ENCODE measurements at places on chromosomes 7 and 10. TPM values are rescaled to one million over a fixed set of nuclear protein-coding genes. Genes with fewer than 3 reads are reported as not detected.

Gene TUBAL3
- not detected for total RNA-seq

Gene UTF1
- total RNA-seq, result not detected

Gene CALD1
- 532 TPM for total RNA-seq

DNA sequence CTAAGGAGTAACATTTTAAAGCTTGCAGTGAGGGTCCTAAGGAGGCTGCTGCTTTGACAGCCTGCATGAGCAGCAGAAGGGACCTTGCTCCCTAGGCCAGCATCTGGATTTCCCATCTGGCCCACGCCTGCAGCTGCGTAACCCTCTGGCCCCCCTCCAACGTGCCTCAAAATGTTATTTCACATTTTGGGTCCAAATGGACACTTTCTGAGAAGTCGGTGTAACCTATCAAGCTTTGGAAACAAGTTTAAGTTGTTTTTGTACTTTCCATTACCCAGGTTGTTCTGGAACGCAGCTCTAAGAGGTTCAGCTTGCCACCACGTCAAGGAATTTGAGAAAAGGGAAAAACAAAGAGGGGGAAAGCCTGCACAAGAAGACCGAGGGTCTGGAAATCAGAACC, 338.3 kb downstream of the KCNMA1 start:
- no peaks in the 10 kb centered on the region for H3K36me3 ChIP-seq
- no peaks in the 10 kb centered on the region for H3K27me3 ChIP-seq
- peak overlapping the region; percentile 49 for H3K27ac ChIP-seq
- no peak overlapping the region for H3K4me3 ChIP-seq
- DNase-seq, result no peak

DNA sequence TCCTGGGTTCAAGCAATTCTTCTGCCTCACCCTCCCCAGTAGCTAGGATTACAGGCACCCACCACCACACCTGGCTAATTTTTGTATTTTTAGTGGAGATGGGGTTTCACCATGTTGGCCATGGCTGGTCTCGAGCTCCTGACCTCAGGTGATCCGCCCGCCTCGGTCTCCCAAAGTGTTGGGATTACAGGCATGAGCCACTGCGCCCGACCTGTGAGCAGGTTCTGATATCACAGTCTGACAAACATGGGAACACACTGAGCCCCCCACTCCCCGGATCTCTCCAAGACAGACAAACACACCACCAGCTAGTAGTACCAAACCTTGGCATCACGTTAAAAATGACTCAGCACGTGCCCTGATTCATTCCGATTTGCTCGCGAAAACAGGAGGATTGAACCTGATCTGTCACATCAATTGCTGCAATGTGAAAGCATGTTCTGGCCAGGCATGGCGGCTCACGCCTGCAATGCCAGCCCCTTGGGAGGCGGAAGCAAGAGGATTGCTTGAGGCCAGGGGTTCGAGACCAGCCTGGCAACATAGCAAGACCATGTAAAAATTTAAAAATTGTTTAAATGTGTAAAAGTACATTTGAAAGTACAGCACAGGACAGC, 106.5 kb downstream of the SMURF1 start:
- no peaks in the 10 kb centered on the region for H3K27me3 ChIP-seq
- DNase-seq, result no peak
- no peaks in the 10 kb centered on the region for H3K36me3 ChIP-seq
- H3K27ac ChIP-seq, result no peak overlapping the region
- H3K4me1 ChIP-seq, result peaks cover 7% of the 10 kb centered on the region

- DNase-seq, result no peak
- H3K4me3 ChIP-seq, result no peak overlapping the region
- H3K27ac ChIP-seq, result no peak overlapping the region
- no peaks in the 10 kb centered on the region for H3K27me3 ChIP-seq
- H3K4me1 ChIP-seq, result no peaks in the 10 kb centered on the region
- H3K36me3 ChIP-seq, result no peaks in the 10 kb centered on the region
These were observed 31.2 kb upstream of the UMAD1 start for GRCh38 chr7:7609330-7609729.

Gene TRIP6
- total RNA-seq, result 73.8 TPM

DNA sequence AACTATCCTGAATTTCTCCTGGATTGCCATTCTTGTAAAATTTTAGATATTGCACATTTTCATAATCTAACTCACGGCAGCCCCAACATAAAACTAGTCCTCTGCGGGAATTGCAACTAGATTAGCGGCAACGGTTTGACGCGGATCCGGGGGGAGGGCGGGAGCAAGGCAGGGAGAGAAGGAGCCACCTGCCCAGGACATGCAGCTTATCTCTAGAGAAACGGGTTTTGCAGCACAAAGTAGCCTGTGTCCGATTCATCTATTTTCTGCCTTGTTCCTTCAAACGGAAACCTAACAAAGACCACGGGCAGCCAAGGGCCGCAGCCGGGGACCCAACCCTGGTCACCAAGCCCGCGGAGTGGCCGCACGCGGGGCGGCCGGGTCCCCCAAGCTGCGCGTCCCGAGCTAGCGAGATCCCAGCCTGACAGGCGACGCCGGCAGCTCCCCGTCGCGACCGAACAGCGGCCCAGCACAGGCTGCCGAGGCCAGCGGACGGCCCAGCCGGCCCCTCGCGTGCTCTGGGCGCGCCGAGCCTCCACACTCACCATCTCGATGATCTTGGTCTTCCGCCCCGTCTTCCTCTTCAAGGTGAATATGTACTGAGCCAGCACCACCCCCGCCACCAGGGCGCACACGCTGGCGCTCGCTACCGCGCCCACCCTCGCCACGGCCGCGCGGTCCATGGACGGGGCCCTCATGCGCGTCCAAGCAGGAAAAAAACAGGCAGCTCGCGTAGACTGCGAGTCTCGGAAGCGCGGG, at the start of gene NT5C3A:
Gene NT5C3A, minus strand, starts transcription at position 754 of the 759 bp plus-strand sequence. Its CDS starts 71 bp downstream, at position 683.
- H3K36me3 ChIP-seq, result no peaks in the 10 kb centered on the region
- no peak for DNase-seq
- H3K27me3 ChIP-seq, result no peaks in the 10 kb centered on the region

DNA sequence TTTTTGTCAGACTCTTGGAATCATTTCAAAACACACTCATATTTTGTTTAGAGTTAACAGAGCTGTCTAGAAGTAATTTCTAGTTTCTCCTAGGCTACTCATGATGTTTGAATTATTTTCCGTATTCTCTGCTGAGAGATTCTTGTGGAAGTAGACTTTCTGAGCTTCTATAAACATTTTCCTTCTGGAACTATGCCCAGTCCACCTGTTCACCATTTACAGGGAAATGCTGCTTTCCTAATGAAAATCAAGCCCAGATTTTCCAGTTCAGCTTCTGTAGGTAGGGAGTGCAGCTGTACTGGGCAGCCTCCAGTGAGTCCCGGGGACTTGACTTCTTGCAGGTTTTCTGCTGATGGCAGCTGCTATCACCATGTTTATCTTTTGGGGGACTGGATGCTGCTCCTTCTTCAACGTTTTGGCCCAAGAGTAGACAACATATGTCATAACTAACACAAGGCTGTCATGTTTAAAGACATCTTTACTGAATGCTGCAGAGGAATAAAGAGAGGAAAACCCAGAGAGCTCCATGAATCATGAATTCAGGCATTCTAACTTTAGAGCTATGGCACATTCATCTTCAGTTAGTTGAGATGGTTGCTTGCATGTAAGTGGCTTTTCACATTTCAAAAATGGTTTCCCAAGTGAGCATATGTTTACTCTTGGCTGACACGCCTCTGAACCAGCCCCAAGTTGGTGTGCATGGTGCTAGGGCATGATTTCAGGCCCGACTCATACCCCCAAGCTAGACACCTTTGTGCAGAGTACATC, 85.6 kb downstream of the SDK1 start:
- DNase-seq, result no peak
- no peak overlapping the region for H3K27ac ChIP-seq
- no peaks in the 10 kb centered on the region for H3K27me3 ChIP-seq

Gene OR2A7
- 2.8 TPM for total RNA-seq

Gene TCERG1L
- total RNA-seq, result not detected

DNA sequence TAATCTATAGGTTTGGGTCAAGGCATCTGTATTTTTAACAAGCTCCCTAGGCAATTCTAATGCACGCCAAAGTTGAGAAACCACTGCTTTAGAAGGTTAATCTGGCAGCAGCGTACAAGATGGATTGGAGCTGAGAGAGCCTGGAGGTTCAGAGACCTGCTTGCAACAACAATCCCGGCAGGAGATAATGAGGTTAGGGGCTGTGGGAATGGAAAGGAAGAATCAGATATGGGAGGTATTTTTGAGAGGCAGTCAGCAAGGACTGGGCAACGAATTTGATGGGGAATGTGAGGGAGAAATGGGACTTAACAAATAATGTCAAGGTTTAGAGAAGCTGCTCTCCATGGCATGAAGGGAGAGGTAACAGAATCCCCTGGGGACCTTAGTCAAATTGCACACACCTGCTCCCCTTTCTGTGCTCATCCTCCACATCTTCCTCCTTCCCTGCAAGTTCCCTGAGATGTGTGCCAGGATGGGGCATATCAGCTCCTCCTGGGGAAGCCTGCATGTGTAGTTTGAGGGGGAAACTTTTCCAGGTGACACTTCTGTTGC, 731.0 kb upstream of the GALNT17 start:
- H3K36me3 ChIP-seq, result no peaks in the 10 kb centered on the region
- H3K27ac ChIP-seq, result no peak overlapping the region
- H3K4me1 ChIP-seq, result no peaks in the 10 kb centered on the region
- no peak for DNase-seq

DNA sequence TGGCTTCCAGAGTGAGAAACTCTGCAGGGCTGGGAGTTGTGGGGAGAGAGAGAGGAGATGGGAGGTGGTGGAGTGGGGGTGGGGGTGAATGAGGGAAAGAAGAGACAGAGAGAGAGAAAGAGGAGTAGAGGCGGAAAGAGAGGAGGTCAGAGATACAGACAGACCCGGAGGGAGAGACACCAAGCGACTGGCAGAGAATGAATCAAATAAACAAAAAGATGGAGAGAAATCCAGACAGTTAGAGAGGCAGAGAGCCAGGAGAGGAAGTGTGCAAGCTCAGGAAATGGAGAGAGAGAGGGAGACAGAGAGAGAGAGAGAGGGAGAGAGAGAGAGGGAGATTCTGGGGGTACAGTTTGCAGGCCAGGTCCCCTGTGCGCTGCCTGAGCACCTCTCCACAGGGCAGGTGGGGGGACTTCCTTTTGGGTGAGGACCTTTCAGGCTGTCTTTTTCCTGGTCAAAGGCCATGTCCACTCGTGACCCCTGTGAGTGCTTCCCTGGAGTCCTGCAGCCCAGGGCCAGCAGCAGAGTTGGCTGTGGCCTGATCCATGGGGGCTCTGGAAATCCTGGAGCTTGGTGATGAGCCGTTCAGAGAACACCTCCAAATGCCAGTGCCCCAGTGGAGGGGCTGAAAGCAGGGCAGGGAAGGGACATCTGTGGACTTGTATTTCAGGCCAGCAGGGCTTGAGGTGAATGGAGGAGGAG, 25.0 kb upstream of the PCBD1 start:
- no peak overlapping the region for H3K27ac ChIP-seq
- no peak for DNase-seq
- H3K36me3 ChIP-seq, result no peaks in the 10 kb centered on the region

Gene CPEB3
- total RNA-seq, result 2.6 TPM

- H3K4me3 ChIP-seq, result no peak overlapping the region
- no peaks in the 10 kb centered on the region for H3K4me1 ChIP-seq
- H3K27ac ChIP-seq, result no peak overlapping the region
- DNase-seq, result peak; percentile 22
- H3K36me3 ChIP-seq, result no peaks in the 10 kb centered on the region
These were observed 92.6 kb downstream of the DGKI start for GRCh38 chr7:137753948-137754851.

DNA sequence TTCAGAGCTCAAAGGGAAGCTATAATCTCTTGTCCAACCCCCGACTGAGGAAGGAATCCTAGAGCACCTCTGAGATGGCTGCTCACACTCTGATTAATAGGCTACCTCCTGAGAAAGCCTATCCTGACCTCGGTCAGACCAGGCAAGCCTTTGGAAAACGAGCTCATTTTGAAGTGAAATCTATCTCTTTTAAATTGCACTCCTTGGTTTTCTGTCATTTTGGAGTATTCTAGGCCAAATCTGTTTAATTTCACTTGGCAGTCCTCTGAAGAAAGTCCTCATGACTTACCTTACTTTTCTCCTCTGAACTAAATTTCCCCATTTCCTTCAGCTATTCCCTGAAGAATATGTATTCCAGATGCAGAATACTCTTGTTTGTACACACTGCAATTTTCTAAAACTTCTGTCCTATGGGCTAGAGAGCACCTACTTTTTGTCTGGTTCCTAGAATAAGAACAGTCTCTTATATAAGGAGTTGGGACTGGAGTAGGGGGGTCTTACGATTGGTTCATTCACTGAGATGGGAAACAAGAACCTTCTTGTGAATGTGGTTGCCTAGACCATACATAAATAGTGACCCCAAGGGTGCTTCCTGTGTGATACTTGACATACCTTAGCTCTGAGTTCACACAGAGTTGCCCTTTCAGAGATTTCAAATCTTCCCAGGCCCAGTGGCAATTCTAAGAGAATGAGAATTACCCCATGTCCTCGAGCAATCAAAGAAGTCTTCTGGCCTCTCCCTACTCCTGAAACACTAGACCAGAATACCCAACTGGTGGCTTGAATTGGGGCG, 31.9 kb upstream of the HPS1 start:
- no peak overlapping the region for H3K27ac ChIP-seq
- no peak overlapping the region for H3K4me3 ChIP-seq
- H3K36me3 ChIP-seq, result no peaks in the 10 kb centered on the region
- DNase-seq, result no peak

DNA sequence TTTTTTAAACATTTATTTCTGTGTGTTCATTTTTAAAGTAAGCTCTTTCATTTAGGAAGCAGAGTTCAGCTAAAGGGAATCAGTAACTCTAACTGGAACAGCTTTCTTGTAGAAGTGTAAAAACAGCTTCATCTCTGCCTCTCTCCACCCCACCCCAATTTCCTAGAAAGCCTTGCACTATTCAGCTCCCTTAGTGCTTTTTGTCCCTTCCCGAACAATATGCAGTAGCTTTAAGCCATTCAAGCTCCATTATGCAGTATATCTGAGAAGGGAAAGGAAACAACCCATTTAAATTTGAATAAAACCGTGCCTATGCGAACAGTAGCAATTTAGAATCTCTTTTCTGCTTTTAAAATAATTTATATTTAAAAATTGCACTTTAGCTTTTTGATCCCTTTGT, 134.5 kb downstream of the TRIL start:
- H3K36me3 ChIP-seq, result no peaks in the 10 kb centered on the region
- H3K4me1 ChIP-seq, result no peaks in the 10 kb centered on the region
- H3K27ac ChIP-seq, result no peak overlapping the region
- H3K27me3 ChIP-seq, result no peaks in the 10 kb centered on the region
- DNase-seq, result no peak

Measured in uterus (tissue), 4 donors.